ENCODE measurements at places on chromosomes 6 and 20. TPM values are rescaled to one million over a fixed set of nuclear protein-coding genes. Genes with fewer than 3 reads are reported as not detected.

DNA sequence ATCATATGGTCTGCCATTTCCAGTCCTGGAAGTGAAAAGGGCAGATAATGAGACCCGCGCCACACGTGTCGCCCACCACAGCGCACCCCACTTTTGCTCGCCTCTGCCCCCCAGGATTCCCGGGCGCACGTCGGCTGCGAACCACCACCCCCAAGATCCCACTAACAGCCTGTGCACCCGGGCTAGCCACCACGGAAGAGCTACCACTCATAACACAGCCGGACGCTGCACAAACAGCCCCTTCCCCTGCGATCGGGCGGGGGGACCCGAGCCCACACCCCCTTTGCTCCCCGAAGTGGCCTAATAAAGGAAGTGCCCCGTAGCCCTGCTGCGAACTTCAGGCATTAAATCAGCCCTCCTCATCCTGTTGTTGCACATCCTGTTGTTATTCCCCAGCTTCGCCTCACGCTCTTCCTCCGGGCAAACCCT is 506 bp downstream of the CITED2 start:
- DNase-seq, result no peak

- no peak for DNase-seq
These were observed 131.9 kb downstream of the SLC24A3 start for GRCh38 chr20:19344341-19344740.

DNA sequence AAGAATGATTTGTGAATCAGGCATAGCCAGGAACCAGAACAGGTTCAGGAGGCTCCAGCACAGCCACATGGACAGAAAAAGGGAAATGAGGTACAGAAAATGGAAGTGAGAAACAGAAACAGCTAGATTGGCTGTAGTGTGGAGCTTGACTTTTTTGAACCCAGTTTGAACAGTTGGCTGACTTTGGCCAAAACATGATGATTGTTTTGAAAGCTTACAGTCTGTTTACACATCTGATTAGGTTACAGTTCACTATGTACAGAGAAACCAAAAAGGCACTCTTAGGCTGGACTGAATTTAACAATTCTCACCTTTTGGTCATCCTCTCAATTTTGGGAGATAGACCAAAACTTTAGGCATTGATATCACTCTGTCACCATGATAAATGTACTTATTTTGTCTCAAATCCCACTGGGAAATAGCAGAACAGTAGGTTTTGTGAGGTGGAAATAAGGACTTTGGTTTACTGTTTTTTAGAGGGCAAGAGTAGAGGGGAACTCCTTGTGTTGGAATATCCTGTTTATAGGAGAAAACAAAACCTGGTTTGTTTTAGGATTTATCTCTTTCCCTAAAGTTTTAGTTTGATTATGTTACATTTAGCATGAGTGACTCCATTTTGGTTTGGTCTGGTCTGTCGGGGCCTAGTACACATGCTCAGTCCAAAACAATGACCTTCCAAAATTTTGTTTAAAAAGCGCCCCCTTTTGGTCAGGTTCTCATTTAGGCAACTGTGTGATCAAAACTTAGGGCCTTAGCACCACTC is 123.1 kb downstream of the OLIG3 start:
- DNase-seq, result no peak

DNA sequence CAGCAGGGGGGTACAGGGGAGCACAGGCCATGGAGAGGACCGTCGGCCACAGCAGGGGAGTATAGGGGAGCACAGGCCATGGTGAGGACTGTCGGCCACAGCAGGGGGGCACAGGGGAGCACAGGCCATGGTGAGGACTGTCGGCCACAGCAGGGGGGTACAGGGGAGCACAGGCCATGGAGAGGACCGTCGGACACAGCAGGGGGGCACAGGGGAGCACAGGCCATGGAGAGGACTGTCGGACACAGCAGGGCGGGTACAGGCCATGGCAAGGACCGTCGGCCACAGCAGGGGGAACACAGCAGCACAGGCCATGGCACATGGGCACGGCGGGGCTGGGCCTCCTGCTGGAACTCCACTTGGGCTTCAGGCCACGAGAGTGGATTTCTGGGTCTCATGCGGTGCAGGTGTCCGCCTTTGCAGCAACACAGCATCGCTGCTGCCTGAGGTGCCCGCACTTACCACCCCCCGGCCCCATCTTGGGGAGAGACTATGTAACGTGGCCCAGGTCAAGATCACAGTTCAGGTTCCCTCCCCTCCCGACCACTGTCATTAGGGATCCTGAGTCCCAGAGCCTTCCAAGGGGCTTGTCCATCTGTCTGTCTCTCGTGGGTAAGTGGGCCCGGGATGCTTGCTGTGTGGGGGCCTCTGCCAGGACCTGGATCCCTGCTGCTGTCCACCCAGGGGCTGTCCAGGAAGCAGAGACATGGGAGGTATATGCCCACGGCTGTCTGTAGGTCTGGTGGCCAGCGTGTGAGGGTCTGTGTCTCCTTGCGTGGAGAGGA is 2.5 kb downstream of the NPBWR2 start:
- DNase-seq, result peak; percentile 35

GRCh38 chr20:33062105-33062824 is 8.6 kb downstream of the BPIFB3 start:
- no peak for DNase-seq

DNA sequence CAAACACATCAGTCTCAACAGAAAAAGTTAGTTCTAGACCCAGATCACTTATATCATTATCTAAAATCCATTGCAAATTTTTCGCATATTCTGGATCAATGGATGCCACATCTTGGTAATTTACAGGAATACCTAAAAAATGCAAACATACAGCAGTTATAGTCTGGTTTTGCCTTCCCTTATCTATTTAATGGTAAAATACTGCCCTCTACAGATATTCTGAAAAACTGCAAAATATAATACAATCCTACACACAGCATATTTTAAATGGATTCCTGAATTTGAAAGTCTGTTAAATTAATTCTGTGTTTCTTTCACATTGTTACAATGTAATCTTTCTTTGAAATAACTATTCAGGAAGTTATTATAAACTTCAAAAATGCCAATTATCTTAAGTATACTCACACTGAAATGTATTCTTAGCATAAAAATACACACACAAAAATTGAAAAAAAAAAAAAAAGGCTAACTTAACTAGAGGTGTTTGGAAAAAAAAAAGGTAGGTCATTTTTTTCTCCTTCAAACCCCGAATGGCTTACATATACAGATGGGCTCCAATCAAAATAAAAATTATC is 88.4 kb downstream of the HACE1 start:
- no peak for DNase-seq

GRCh38 chr6:158057213-158057987 is 75.7 kb downstream of the SYNJ2 start:
- DNase-seq, result no peak

Gene RIN2
- total RNA-seq, result 60.9 TPM

GRCh38 chr20:14518648-14519047 is 181.2 kb upstream of the FLRT3 start:
- DNase-seq, result no peak

- DNase-seq, result no peak
These were observed 26.3 kb upstream of the SLC22A3 start for GRCh38 chr6:160321729-160322505.
